ENCODE measurements at places on chromosomes 5 and 9.

DNA sequence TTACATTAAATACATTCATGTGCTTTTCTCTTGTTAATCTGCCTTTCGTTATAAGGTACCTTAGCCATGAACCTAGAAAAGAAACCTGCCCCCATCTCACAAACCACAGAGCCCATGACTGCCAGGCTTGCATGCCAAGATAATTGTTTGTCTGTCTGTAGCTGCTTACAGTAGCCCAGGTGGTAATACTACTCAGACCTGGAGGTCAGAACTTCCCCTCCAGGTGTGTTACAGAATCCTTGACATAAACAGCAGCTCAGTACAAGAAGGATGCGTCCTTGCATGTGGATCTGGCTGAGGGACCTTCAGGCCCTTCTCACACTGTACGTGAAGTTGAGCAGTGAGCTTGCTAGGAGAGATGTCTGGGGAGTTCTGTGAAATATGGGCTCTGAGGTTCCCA, 291.4 kb downstream of the CSNK1G3 start:
- no peak for DNase-seq

GRCh38 chr9:132575005-132575609, 7.3 kb upstream of the BARHL1 start:
- DNase-seq: no peak

DNA sequence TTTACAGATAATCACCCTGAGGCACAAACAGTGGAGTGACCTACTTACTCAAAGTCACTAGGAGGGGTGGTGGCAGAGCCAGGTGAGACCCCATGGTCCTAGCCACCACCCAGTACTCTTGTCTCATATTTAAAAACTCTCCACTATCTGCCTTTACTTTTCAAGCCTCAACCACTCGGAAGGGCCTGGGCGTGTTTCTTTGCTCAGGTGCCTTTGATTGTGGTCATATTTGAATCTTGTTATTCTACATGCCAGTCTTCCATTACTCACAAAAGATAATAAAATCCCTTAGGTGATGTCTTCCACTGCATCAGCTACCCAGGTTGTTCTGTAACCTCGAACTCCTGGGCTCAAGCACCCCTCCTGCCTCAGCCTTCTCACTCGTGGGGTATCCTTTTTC, 20.7 kb upstream of the TRIM36 start:
- no peak for DNase-seq

- no peak for DNase-seq
Measured at GRCh38 chr9:113398796-113399195, 2.3 kb downstream of the ALAD start.

GRCh38 chr5:134503937-134504437, 21.5 kb upstream of the JADE2 start:
- no peak for DNase-seq

GRCh38 chr5:149931992-149932436, 12.6 kb downstream of the PDE6A start:
- DNase-seq: no peak

GRCh38 chr5:167096816-167097215, 1194.6 kb upstream of the WWC1 start:
- no peak for DNase-seq

Data from activated T-helper 9 cell treated with anti-CD3 and anti-CD28 coated beads, Interleukin-2, amount 50 U/mL, for 16 hours (primary cell).